ENCODE measurements at places on chromosomes 1 and 21. TPM values are rescaled to one million over a fixed set of nuclear protein-coding genes. Genes with fewer than 3 reads are reported as not detected.

DIO1 gene
- not detected for total RNA-seq

C1orf116 gene
- total RNA-seq: not detected

ZMYND12 gene
- total RNA-seq: 2.2 TPM

PLA2G2C gene
- not detected for total RNA-seq

TGFB2 gene
- total RNA-seq: 49.2 TPM

RIMKLA gene
- total RNA-seq: 0.13 TPM

CRYBG2 gene
- total RNA-seq: not detected

RGS4 gene
- total RNA-seq: 2.1 TPM

RNU1-4 gene
- under 0.01 TPM for total RNA-seq

TUT4 gene
- total RNA-seq: 41.8 TPM

MYOM3 gene
- 0.26 TPM for total RNA-seq

EFNA3 gene
- 1.6 TPM for total RNA-seq

TRIM17 gene
- 0.13 TPM for total RNA-seq

NOS1AP gene
- total RNA-seq: 0.97 TPM

LHX8 gene
- total RNA-seq: not detected

CHODL gene
- not detected for total RNA-seq

CD101 gene
- total RNA-seq: 0.26 TPM

HPCAL4 gene
- total RNA-seq: not detected

TLR5 gene
- 1.2 TPM for total RNA-seq

AADACL3 gene
- not detected for total RNA-seq

TRAF3IP3 gene
- not detected for total RNA-seq

PRAMEF20 gene
- not detected for total RNA-seq

TARS2 gene
- 13.9 TPM for total RNA-seq

OLFM3 gene
- total RNA-seq: not detected

GPR61 gene
- total RNA-seq: under 0.01 TPM

COL11A1 gene
- total RNA-seq: 156 TPM

Data from articular chondrocyte of knee joint (primary cell).